Esophagus squamous epithelium (tissue), 5 donors: ENCODE measurements at places on chromosomes 13 and 19.

GRCh38 chr13:48654511-48654910, 782 bp downstream of the CYSLTR2 start:
- no peak for DNase-seq

- DNase-seq = no peak
Observed at GRCh38 chr13:67299751-67300150, 69.6 kb upstream of the PCDH9 start.

DNA sequence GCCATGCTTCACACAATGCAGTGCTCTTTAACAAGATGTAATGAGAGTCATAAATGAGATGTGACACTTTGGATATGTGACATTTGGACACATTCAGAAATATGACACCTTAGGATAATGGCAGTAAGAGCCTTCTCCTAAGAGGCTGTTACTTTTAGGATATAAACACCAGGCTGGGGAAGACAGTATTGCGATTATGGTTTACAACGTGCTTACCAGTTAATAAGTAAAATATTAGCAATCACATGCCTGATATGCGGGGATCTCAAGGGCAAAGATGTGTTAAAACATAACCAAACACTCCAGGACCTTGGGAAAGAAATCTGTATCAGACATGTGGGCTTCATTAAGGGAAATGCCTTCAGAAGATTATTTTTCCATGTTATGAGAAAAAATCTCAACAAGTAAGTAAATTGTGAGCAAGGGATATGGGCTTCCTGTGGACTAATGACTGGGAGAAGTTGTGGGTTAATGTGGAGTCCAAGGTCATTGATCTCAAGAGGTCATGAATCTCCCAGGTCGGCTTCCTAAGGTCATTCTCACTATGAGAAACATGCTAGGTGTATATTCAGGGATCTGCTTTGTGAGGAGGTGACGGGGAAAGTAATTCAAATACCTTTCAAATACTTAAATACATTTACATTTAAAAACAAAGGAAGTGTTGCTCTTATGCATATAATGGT, 105.3 kb downstream of the STARD13 start:
- no peak for DNase-seq

DNA sequence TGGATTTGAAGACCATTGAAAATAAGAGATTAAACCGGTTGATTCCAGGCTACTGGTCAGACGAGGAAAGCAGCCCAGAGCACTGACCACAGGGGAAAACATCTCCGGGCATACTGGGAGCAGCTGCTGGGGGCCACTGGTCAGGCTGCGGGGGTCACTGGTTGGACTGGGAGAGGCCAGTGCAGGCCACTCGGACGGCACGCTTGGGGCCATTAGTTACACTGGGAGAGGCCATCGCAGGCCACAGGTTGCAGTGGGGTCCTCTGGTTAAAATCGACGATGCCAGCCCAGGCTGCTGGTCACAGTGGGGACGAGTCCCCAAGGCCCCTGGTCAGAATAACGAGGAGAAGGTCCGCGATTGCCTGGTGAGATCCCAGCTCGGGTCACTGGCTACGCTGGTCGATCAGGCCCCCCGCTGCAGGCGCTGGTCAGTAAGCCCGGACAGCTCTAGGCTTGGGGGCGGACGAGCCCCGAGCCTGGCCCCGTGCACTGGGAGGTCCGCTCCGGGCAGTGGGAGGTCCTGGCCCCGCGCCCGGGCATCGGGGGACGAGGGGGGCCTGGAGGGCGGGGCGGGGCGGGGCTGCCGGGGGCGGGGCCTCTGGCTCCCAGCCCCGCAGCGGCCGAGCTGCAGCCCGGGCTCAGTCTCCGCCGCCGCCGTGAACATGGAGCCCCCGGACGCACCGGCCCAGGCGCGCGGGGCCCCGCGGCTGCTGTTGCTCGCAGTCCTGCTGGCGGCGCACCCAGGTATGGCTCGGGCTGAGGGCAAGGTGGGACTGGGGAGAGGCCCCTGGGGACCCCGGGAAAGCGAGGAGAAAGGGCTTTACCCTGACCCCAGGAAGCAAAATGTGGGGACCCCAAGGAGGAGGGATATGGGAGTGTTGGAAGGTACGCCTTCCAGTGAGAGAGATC, at the start of gene BCAM:
Gene BCAM (plus strand): TSS at position 641 of the 909 bp plus-strand sequence. CDS start 22 bp downstream, at position 663.
- no peak for DNase-seq

GRCh38 chr19:41095703-41096102, 7.5 kb downstream of the CYP2A13 start:
- DNase-seq = no peak

GRCh38 chr13:40490086-40490758, 176.2 kb downstream of the FOXO1 start:
- no peak for DNase-seq

DNA sequence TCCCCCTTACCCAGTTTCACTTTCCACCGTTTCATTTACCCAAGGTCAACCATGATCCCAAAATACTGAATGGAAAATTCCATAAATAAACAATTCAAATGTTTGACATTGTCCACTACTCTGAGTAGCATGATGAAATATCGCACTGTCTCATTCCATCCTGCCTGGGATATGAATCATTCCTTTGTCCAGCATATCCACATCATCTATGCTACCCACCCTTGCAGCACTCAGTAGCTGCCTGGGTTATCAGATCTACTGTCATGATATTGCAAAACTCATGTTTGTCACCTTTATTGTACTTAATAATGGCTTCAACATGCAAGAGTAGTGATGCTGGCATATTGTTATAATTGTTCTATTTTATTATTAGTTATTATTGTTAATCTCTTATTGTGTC, 263.9 kb upstream of the NBEA start:
- no peak for DNase-seq

DNA sequence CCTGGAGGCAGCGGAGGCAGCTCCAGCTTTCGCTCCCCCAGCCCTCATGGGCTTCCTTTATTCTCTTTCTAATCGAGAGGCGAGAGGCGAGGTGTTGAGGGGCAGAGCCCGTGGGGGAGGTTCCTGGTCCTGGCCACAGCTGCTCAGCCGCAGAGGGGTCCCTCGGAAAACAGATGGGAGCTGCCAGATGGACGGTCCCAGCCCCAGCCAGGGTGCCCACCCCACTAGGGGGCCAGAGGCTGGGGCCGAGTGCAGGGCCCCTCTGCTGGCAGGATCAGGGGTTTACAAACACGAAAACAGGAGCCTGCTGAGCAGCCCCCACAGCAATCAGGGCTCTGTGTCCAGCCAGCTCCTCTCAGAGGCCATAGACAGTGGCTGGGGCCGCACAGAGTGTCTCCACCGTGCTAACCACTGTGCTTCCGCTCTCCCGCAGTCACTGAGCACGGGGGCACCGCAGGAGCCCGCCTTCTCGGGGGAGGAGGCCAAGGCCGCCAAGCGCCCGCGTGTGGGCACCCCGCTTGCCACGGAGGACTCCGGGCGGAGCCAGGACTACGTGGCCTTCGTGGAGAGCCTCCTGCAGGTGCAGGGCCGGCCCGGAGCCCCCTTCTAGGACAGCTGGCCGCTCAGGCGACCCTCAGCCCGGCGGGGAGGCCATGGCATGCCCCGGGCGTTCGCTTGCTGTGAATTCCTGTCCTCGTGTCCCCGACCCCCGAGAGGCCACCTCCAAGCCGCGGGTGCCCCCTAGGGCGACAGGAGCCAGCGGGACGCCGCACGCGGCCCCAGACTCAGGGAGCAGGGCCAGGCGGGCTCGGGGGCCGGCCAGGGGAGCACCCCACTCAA, 182.2 kb downstream of the KDM4B start:
- DNase-seq = no peak

- DNase-seq = no peak
Observed at GRCh38 chr19:56310462-56310861, 4.2 kb downstream of the ZSCAN5A start.

- DNase-seq = no peak
Observed at GRCh38 chr13:50006426-50007135, 8.7 kb upstream of the KCNRG start.

GRCh38 chr19:19458110-19458816, 52.8 kb downstream of the GATAD2A start:
- no peak for DNase-seq

GRCh38 chr19:35493971-35494370, 3.7 kb upstream of the KRTDAP start:
- DNase-seq = no peak

GRCh38 chr19:19056636-19057275, 7.0 kb upstream of the SLC25A42 start:
- DNase-seq = no peak

GRCh38 chr13:88926890-88927502, 1255.8 kb downstream of the SLITRK5 start:
- no peak for DNase-seq

DNA sequence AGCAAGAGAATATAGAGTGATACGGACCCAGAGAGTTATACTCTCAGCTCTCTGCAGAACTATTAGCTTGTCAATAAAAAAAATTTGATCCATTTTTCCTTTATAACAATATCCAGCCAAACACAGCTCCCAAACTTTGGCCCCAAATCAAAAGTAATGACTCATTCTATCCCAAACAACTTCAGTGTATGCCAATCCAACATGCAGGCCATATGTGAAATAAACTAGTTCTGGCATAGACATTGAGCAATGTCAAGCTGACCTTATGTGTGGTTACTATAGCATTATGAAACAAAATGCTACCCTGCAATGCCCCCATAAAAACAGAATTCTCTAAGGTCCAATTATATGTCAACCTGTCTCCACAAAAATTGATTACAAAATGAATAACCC, 209.5 kb downstream of the DNAJC15 start:
- DNase-seq = no peak

- no peak for DNase-seq
Observed at GRCh38 chr13:64510747-64511146, 2719.4 kb downstream of the PCDH9 start.

GRCh38 chr19:34172661-34173192, 423 bp downstream of the LSM14A start:
- DNase-seq = no peak

DNA sequence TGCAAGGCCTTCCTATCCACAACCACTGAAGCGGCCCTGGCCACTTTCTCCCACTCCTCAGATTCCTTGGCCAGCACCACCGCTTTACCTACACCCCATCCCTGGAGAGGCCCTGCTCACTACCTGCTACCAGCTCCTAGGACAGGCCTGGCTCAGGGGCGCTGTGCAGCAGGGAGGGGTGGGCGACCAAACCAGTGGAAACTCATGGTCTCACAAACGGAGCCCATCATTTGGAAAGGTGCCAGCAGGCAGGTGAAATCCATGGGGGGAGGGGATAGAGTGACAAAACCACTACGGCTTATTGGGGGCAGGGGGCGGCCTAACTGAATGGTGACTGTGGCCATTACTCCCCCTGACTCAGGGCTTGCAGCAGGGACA, 27.6 kb downstream of the C19orf47 start:
- DNase-seq = no peak

DNA sequence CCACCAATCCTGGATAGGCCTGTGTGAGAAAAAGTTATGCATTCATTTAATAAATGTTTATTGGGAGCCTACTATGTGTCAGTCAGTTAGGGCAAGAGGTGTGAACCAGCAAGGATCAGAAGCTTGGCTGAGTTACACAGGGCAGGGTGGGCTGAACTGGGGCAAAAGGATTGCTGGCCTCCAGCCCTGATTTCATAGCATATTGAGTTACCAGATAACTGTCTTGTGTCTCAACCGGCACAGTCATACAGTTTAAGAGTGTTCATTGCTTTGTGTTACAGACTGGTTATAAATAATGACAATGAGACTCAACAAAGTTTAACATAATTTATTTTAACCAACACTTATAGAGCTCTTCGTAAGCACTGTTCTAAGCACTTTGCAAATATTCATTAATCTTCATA, 253.8 kb downstream of the DLEU7 start:
- DNase-seq = no peak
